ENCODE measurements at places on chromosomes 12 and 14.

DNA sequence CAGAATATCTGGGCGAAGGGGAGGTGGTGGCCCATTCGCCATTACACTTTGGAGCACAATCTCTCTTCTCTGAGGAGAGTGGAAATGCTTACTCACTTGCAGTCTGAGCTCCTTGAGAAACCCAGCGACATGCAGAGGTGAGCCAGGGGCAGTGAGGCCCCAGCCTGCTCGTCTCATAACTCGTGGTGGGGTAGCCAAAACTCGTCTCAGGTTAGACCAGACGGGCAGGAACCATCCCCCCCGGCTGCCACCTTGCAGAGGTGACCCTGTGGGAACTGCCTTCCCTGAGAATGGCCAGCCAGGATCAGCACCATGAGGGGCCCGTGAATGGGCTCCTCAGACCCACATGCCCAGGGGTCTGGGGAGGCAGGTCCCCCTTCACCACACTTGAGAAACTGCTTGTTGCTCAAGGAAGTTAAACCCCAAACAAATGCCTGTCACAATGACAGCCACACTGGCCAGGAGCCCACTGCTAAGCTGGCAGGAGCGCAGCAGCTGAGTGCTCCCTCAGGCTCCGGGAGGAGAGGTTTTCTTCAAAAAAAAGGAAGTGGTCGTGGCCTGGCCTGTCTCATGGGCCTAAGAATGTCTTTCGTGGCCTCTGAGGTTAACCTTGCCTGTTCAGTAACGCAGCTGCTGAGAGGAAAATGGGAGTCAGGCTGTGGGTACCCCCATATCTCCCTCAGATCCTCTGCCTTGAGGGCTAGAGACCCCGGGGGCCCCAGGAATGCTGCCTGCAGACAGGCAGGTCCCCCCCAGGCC is 9.2 kb upstream of the ALDH2 start:
- DNase-seq, result no peak

DNA sequence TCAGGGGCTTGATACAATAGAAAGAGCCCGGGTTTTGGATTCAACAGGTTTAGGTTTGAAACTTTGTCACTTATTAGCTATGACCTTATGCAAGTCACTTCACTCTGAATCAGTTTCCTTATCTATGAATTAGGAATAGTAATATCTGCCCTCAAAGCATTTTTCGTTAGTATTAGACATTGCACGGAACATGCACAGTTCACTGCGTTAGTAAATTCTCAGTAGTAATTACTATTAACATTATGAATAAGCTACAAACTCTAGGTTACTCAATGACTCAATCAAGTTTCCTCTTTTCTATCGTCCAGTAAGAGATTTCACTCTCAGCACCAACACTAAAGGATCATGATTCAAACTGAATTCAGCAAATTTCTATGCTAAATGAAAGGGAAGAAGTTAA is 150.3 kb downstream of the CEP83 start:
- DNase-seq, result no peak

DNA sequence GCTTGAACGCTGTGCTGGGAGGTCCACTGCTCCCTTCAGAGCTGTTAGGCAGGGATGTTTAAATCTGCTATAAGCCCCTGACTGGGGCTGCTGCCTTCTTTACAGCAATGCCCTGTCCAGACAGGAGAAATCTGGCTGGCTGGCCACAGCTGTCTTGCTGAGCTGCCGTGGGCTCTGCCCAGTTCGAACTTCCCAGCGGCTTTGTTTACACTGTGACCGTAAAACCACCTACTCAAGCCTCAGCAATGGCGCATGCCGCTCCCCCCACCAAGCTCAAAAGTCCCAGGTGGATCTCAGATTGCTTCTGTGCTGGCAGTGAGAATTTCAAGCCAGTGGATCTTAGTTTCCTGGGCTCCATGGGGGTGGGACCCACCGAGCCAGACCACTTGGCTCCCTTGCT is 35.8 kb downstream of the CKAP4 start:
- DNase-seq, result no peak

DNA sequence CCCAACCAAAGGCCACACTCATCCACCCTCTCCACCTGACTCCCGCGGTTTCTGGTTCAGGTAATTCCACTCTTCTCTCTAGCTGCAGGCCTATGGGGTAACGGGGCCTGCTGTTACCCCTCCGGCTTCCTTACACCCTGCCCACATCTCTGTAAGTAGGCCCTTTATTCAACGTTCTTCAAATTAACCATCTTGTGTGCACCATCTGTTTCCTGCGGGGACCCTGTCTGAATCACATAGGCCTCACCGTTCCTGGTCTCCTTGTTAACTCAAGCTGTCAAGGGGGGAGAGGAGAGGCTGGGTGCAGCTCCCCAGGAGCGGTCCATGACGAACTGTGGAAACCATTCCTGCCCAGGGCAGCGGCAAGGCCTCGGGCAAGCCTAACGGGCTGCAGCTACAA is 9.3 kb upstream of the DLK1 start:
- no peak for DNase-seq

GRCh38 chr12:47574252-47575021 is 131.4 kb downstream of the RPAP3 start:
- DNase-seq, result no peak

- no peak for DNase-seq
Measured at GRCh38 chr12:62873116-62873825, 61.7 kb downstream of the PPM1H start.

GRCh38 chr12:52699960-52700359 is 3.4 kb downstream of the KRT77 start:
- no peak for DNase-seq

Data from NT2/D1 (cell line).